ENCODE measurements at places on chromosomes 12 and 14. TPM values are rescaled to one million over a fixed set of nuclear protein-coding genes. Genes with fewer than 3 reads are reported as not detected.

DNA sequence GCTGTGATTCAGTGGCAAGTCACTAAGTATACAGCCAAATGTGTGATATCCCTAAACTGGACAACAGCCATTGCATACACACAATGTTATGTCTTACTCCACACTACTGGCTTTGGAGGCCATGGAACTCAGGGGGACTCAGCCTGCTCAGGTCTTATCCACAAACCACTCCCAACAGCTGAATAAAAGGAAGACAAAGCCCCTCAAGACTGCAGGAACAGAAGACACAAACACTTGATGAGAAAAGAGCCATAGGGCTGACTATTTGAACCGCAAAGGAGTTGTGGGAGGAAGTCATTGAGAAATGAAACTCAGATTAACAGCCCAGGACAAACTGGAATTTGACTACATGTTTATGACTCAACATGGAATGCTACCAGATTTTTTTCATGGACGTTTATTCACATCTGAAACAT lies 40.9 kb downstream of the PTGER2 start:
- H3K27ac ChIP-seq, result peak overlapping the region; percentile 78
- H3K4me3 ChIP-seq, result peak overlapping the region; percentile 9
- peaks cover 28% of the 10 kb centered on the region for H3K4me1 ChIP-seq

DNA sequence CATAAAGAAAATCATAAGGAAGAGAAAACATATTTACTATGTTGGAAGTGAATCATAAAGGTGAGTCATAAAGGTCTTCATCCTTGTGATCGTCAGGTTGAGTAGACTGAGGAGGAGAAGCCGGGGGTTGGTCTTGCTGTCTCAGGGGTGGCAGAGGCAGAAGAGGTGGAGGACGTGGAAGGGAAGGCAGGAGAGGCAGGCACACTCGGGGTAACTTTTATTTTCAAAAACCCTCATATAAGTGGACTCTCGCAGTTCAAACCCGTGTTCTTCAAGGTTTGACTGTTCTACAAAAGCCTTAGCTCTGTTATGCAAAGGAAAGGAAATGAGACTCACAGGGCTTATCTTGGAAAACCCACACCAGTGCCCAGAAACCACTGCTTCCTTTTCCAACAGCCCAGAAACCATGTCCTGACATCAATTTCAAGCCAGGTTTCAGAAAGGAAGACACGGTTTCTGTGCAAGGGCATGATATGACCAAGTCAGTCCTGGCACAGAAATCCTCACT lies 14.0 kb downstream of the SMCO2 start:
- H3K36me3 ChIP-seq, result no peaks in the 10 kb centered on the region
- DNase-seq, result no peak
- no peak overlapping the region for H3K27ac ChIP-seq
- no peak overlapping the region for H3K4me3 ChIP-seq
- H3K4me1 ChIP-seq, result peaks cover 2% of the 10 kb centered on the region

DNA sequence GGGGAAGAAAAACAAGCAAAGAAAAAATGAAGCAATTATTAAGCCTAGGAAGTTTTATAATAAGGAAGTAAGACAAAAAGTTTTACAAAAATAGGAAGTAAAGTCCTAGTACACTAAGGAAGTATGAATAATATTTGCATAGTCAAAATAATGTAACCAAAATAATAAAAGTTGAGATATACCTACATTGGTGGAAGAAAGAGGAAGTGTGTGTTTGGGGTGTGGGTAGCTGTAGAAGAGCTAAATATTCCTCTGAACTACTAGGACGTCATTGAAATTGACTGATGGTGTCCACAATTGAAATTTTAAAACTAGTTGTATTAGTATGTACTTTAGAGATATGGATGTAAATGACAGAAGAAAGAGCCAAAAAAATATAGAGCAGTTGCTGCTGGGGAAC lies 228.4 kb upstream of the OTX2 start:
- no peaks in the 10 kb centered on the region for H3K36me3 ChIP-seq
- DNase-seq, result no peak
- H3K27ac ChIP-seq, result no peak overlapping the region
- no peak overlapping the region for H3K4me3 ChIP-seq
- no peaks in the 10 kb centered on the region for H3K4me1 ChIP-seq

DNA sequence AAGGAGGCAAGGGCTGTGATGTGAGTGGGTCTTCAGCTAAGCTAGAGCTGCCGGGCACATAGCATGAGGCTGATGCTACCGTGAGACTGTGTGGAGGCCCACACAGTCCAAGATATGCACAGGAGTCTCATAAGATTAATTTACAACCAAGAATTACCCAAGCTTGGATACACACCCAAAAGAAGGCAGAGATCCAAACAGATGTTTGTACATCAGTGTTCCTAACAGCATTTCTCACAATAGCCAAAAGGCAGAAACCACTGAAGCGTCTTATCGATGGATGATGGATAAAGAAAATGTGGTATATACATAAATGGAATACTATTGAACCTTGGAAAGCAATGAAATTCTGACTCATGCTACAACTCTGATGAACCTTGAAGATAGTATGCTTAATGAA lies 40.8 kb upstream of the RIC8B start:
- no peaks in the 10 kb centered on the region for H3K27me3 ChIP-seq
- no peaks in the 10 kb centered on the region for H3K36me3 ChIP-seq
- peak; percentile 7 for DNase-seq
- H3K4me1 ChIP-seq, result no peaks in the 10 kb centered on the region
- H3K27ac ChIP-seq, result no peak overlapping the region
- H3K4me3 ChIP-seq, result no peak overlapping the region

GRCh38 chr12:90543374-90543773 lies 411.6 kb downstream of the CCER1 start:
- no peak overlapping the region for H3K27ac ChIP-seq
- H3K36me3 ChIP-seq, result no peaks in the 10 kb centered on the region
- H3K4me1 ChIP-seq, result no peaks in the 10 kb centered on the region
- DNase-seq, result peak; percentile 76

DNA sequence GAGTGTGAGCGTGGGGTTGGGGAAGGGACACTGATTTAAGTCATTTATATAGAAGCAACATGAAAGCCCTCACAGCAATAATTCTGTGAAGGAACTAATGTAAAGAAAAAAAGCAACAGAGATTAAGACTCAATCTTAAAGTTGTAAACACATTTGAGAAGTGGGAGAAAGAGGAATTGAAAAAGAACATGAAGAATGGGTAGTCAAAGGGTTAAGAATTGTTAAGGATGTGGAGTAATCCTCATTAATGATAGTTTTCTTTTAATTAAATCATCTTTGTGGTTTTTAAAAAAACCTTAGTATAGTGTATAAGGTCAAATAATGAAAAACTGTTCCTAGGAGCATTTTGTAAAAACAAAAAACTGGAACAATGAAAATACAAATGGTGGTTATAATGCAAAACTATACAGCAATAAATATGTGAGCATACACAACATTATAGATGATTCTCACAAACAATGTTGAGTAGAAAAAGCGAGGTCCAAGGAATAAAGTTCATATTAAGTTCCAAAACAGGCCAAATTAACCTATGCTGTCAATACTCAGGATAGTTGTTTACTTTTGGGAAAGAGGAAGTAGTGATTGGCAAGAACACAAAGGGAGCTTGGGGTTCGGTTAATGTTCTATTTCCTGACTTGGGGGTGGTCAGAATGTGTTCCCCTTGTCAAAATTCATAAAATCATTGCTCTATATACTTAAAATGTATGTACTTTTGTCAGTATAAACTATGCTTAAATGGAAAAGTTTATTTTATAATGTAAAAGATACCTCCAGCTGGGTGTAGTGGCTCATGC lies 120.4 kb upstream of the ATF7IP start:
- H3K4me1 ChIP-seq, result no peaks in the 10 kb centered on the region
- no peaks in the 10 kb centered on the region for H3K27me3 ChIP-seq
- no peak for DNase-seq
- H3K36me3 ChIP-seq, result no peaks in the 10 kb centered on the region

DNA sequence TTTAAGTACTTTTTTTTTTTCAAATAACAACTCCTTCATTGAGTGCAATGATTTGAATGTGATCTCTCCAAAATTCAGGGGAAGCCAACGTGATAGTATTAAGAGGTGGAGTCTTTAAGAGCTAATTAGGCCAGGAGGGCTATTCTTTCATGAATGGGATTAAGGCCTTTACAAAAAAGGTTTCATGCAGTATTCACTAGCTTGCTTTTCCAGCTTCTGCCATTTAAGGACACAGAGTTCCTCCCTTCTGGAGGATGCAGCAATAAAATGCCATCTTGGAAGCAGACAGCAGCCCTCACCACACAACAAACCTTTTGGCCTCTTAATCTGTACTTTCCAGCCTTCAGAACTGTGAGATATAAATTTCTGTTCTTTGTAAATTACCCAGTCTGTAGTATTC lies 586.8 kb upstream of the LMO3 start:
- H3K27me3 ChIP-seq, result no peaks in the 10 kb centered on the region
- H3K27ac ChIP-seq, result no peak overlapping the region
- no peak for DNase-seq

- peak within 1 kb of the TSS; percentile 98 for H3K27ac ChIP-seq
- no peaks in the 10 kb centered on the region for H3K4me1 ChIP-seq
- peaks cover 11% of the 10 kb centered on the region for H3K36me3 ChIP-seq
- peak; percentile 92 for DNase-seq
- H3K27me3 ChIP-seq, result no peaks in the 10 kb centered on the region
Observed at GRCh38 chr14:23094666-23095195, at the start of gene ACIN1. TSS of gene ACIN1 (minus strand) at chr14:23095136. CDS start at chr14:23095112, 24 bp downstream.

Gene KLRD1
- total RNA-seq, result 0.17 TPM

Gene ERP27
- not detected for total RNA-seq

Gene ZC2HC1C
- total RNA-seq, result 1.5 TPM

Gene PRICKLE1
- 9.6 TPM for total RNA-seq

Measured in fibroblast of lung (primary cell).